Activated naive CD4-positive, alpha-beta T cell treated with anti-CD3 and anti-CD28 coated beads, Interleukin-2, amount 50 U/mL, for 72 hours (primary cell): ENCODE measurements at places on chromosomes 4 and X. TPM values are rescaled to one million over a fixed set of nuclear protein-coding genes. Genes with fewer than 3 reads are reported as not detected.

- no peak for DNase-seq
Observed at GRCh38 chr4:158410272-158410671, 111.4 kb upstream of the RXFP1 start.

DNA sequence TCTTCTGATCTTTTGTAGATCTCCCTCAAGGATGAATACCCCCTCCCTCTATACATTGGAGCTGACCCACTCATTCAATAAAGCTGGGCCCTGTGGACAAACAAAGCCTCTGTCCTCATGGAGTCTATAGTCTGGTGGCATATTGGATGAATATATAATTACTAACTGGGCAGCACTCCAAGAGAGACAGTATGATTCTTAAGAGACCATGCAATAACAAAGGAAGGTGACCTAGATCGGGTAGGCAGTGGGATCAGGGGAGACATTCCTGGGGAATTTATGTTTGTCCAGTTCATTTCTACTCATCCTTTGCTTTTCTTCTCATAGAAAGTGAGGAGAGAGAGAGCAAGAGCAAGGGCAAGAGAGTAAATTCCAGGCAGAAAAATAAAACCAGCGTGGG is 23.5 kb upstream of the CXCL13 start:
- DNase-seq: no peak

- no peak for DNase-seq
Observed at GRCh38 chr4:161829591-161829990, 334.2 kb downstream of the FSTL5 start.

The NXT2 gene
- 14.5 TPM for total RNA-seq

The CFAP99 gene
- total RNA-seq: not detected
